ENCODE measurements at places on chromosomes 13 and 19.

DNA sequence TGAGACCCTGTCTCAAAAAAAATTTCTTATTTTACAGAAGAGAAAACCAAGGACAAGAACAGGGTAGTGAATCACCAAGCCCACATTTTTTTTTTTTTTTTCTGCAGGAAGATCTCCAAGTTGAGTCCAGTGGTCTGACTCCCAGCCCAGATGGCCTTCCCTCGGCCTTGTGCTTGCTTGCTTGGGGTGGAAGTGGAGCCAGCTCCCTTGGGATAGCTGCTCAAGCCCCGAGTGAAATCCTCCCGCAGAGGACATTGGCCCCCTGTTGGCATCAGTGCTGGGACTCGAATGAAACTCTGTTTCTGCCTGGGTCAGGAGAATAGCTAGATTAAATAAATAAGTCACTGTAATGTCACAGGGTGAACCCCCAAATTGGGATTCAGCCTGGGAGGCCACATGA lies 9.4 kb upstream of the NUP62 start:
- no peak for DNase-seq

DNA sequence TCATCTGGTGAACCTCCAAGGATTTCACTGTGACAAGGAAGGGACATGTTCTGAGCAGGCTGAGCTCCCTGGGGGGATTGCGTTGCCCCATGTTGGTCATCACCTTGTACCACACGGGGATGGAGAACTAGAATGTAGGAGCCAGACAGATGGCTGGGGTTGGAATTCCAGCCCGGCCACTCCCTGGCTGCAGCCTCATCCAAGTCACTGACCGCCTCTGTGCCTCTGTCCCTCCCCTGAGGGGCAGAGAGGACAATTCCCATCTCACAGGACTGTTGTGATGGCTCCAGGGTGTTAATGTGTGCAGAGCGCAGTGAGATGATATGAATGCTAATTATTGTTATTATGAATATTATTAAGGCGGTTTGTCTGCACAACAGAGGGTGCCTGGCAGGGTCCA lies 24.1 kb downstream of the ADGRL1 start:
- DNase-seq = no peak

- no peak for DNase-seq
These were observed 1187.0 kb upstream of the SLC10A2 start for GRCh38 chr13:104253063-104253680.

GRCh38 chr13:75797719-75798118 lies 161.6 kb downstream of the LMO7 start:
- no peak for DNase-seq

DNA sequence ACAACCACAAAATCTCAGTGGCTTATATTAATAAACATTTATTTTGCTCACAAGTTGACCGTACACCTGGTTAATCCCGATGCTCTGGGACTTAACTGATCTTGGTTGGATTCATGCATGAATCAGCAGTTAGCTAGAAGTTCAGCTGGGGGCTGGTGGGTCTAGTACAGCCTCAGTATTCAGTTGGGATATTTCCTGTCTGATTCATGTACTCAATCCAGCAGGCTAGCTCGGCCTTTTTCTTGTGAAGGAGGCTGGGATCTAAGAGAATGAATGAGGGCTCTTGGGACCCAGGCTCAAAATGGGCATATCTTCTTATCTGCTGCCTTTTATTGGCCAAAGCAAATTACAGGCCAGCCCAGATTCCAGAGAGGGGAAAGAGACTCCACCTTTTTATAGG lies 178.8 kb downstream of the KCTD12 start:
- DNase-seq = no peak

GRCh38 chr13:43874504-43875092 lies 4.9 kb downstream of the CCDC122 start:
- DNase-seq = no peak

GRCh38 chr13:55991666-55992065 lies 1149.1 kb upstream of the PRR20A start:
- no peak for DNase-seq

GRCh38 chr19:2358548-2359173 lies 1.4 kb upstream of the TMPRSS9 start:
- no peak for DNase-seq

GRCh38 chr13:66427458-66427861 lies 802.7 kb downstream of the PCDH9 start:
- DNase-seq = no peak

GRCh38 chr13:37209621-37210580 lies 104.4 kb upstream of the CSNK1A1L start:
- DNase-seq = no peak

GRCh38 chr19:18340990-18341868 lies 831 bp downstream of the PGPEP1 start:
- DNase-seq = no peak

- DNase-seq = no peak
These were observed 5.4 kb upstream of the RBM42 start for GRCh38 chr19:35623327-35624010.

GRCh38 chr19:48636859-48637448 lies at the start of gene DBP:
DBP (minus strand) TSS chr19:48637379; CDS start chr19:48636994, 385 bp downstream.
- no peak for DNase-seq

Data from neural crest cell (in vitro differentiated cells).